GM12865 (cell line): ENCODE measurements at places on chromosomes 1 and 21.

DNA sequence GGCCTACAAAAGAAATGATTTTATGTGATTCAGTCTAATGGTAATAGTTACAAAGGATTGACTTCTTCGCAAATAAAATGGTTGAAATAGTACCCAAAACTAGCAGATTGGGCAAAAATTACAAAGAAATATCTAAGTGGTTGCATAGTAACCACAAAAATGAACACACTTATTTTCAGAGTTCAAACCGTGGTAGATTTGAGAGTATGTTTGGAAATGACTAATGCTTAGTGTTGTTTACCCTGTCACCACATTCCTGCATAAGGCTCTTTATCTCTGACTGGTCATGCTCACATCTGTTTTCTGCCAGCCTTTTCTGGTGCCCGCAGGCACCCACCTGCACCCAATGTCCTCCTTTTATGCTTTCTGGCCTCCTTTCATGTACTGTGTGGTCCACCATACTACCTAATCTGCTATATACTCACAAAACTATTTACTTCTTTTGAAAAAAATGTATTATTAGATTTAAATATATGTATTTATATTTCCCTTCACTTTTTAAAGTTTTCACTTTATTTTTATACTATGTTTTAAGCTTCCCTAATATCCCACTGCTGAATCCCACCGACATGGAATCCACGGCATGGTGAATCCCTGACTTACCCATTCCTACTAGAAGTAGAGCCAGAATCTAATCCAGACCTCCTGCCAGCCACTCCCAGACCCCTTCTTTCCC lies 30.3 kb downstream of the PTPRC start:
- DNase-seq, result peak; percentile 83

DNA sequence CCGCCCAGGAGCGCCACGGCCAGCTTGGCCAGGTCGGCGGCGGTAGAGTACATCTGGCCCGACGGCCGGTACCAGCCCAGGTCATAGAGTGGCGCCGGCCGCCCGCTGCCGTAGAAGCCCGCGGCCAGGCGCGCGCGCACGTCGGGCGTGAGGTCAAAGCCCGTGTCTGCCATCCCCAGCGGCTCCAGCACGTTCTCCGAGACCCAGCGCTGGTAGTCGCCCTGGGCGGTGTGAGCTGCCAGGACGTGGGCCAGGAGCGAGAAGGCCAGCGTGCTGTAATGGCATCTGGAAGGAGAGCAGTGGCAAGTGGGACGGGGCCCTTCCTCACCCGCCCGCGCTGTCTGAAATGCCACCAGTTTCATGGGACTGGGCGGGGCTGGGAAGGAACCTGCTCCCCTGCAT lies 18.9 kb downstream of the LACTBL1 start:
- no peak for DNase-seq

GRCh38 chr1:223363057-223363855 lies 720 bp downstream of the SUSD4 start:
- DNase-seq, result no peak

- no peak for DNase-seq
Measured at GRCh38 chr21:28908351-28908750, 84.3 kb downstream of the LTN1 start.

DNA sequence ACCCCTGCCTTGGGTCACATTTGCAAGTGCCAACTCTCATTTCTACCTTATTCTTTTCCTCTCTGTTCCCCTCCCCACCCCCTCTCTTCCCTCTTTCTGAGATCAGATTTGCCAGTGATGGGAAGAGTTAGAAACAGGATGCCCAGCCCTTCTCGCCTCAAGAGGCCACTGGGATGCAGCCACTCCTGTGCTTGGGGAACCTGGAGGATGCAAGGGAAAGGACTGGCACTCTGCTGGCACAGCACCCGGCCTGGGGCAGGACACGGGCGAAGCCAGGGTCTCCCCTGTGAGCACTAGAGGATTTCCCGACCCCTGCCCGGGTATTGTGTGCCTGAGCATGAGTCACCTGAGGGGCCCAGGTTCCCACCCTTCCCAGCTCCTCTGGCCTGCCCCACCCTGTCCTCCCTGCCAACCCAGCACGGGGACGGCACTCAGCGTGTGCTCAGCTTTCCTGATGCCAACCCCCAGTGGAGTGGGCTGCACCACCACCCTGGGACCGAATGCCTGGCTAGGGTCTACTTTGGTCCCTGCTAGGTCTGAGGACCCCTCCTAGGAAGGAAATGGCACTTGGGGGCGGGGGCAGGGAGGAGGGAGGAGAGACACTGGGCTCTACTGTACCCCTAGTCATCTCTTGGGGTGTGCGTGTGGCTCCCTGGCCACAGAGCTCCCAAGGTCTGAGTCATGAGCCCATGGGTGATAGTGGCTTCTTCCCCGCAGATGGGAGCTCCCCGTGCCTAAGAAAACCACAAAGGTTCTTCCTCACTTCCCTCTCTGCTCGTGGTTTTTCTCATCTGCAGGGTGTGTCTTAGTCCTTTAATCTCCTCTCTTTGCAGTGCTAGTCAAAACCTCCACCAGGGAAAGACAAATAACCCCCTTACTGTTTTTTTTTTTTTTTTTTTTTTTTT lies 12.4 kb downstream of the LMNA start:
- DNase-seq, result peak; percentile 93

DNA sequence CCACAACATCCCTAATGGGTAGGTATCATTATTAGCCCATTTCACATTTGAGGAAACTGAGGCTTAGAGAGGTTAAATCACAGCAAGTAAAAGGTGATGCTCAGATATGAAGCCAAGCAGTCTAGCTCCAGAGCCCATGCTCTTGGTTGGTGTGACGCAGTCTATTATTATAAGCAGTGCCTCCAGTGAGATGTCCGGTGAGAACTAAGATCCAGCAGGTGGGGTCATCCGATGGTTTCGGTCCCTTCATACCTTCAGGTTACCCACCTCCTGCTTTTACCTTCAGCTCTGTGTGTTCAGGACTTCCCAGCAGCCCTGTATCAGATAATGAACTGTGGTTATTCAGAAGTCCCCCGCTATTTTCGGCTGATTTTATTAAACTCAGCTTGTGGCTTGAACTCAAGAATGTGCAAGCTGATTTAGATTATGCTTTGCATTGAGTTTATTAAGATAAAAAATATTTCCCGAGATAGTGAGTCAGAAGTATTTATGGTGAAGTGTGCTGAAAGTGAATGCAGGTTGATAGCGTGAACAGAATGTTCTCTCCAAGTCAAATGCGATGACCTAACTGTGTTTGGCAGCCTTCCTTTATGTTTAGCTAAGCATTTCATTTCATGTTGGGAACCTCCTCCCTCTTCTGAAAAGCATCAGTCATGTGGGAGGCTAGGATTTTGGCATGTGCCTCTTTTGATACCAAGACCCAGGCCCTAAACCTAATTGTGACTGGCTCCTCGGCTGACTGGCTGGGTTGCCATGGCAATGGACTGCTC lies 160.9 kb upstream of the UBE2U start:
- no peak for DNase-seq

- peak; percentile 16 for DNase-seq
Measured at GRCh38 chr1:107153014-107153413, 12.2 kb downstream of the NTNG1 start.

DNA sequence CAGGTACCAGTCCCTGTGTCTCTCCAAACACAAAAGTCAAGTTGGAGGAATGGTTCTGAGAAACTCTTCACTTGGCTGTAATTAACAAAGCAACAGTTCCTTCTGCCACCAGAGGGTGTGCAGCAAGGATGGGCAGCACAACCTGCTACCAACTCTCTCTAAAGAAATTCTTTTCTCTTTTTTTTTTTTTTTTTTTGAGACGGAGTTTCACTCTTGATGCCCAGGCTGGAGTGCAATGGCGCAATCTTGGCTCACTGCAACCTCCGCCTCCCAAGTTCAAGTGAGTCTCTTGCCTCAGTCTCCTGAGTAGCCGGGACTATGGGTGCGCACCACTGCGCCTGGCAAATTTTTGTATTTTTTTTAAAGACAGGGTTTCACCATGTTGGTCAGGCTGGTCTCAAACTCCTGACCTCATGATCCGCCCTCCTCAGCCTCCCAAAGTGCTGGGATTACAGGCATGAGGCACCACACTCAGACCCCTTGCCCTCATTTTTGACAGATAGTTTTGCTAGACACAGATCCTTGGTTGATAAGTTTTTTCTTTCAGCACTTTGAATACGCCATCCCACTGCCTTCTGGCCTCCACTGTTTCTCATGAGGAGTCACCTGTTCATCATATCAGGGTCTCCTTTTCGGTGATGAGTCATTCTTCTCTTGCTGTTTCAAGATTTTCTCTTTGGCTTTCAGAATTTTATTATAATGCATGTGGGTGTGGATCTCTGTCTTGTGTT lies 12.1 kb upstream of the DEGS1 start:
- peak; percentile 44 for DNase-seq

- DNase-seq, result no peak
Measured at GRCh38 chr1:164702216-164702615, 143.2 kb downstream of the PBX1 start.

- no peak for DNase-seq
Measured at GRCh38 chr1:59568158-59568935, 246.4 kb upstream of the HOOK1 start.

DNA sequence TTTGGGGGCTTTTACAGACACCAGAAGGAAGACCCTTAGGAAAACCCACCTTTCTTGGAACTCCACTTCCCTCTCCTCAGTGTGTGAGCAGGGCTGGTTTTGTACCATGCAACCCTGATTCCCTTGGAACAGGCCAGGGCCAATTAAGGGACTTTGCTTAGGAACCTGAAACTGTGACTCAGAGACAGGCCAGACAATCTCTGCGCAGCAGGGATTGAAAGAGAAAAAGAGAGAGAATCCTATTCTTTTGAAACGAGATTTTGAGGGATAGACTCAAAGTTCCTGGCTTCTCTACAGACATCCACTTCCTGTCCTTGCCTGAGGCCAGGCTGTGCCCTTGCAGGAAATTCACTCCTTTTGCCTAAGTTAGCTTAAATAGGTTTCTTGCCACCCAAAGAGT lies 23.1 kb upstream of the C1orf198 start:
- DNase-seq, result no peak

GRCh38 chr1:167231873-167232450 lies 11.3 kb downstream of the POU2F1 start:
- no peak for DNase-seq

GRCh38 chr1:94832446-94832845 lies 12.3 kb downstream of the SLC44A3 start:
- DNase-seq, result no peak

GRCh38 chr1:101183388-101183699 lies 53.5 kb upstream of the S1PR1 start:
- DNase-seq, result no peak

- no peak for DNase-seq
Measured at GRCh38 chr1:119721896-119722295, 10.2 kb downstream of the PHGDH start.

DNA sequence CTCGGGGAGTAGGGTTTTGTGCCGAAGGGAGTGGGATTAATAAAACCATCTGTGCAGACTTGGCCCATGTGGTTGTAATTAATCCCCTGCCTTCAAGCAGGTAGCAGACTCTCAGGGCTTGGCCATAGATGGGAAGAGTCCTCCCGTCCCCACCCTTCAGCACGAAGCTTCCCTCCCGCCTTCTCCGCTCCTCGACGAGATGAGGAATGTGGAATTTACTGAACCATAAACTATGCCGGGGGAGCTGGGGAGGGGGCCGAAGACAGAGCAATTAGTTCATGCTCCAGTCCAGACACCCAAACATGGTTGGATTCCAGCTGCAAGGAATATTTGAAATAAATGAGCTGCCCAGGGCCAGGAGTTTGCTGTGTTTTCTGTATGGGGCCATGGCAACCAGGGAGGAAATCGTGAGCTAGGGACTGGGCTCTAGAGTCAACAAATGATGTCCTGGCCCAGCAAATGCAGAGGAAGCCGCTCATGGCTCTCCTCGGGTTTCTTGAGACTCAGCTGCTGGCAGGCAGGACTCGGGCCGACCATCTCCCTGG lies 78.8 kb downstream of the SPSB1 start:
- no peak for DNase-seq

GRCh38 chr1:13784971-13785370 lies 85.0 kb downstream of the PRDM2 start:
- DNase-seq, result no peak
